ENCODE measurements at places on chromosomes 4 and X. TPM values are rescaled to one million over a fixed set of nuclear protein-coding genes. Genes with fewer than 3 reads are reported as not detected.
A peak's percentile ranks its signal among the peaks of the same experiment; 100 is the strongest.

GRCh38 chr4:10635091-10635490 lies 49.5 kb downstream of the CLNK start:
- DNase-seq, result no peak

GRCh38 chrX:71910986-71911730 lies 513 bp downstream of the NHSL2 start:
- no peak for DNase-seq

DNA sequence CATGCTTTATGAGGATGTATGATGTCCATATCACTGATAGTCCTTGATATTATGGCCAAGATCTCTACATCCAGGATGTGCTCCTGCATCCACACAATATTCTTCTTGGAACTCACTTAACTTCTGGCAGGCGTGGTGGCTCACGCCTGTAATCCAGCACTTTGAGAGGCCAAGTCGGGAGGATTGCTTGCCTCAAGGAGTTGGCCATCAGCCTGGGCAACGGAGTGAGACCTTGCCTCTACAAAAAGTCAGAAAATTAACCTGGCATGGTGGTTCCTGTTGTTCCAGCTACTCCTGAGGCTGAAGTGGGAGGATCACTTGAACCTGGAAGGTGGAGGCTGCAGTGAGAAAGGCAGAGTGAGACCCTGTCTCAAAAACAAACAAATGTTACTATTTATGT lies 2.3 kb upstream of the HNRNPD start:
- DNase-seq, result peak; percentile 3

GRCh38 chr4:57490520-57491255 lies 380.5 kb upstream of the IGFBP7 start:
- DNase-seq, result peak; percentile 16

DNA sequence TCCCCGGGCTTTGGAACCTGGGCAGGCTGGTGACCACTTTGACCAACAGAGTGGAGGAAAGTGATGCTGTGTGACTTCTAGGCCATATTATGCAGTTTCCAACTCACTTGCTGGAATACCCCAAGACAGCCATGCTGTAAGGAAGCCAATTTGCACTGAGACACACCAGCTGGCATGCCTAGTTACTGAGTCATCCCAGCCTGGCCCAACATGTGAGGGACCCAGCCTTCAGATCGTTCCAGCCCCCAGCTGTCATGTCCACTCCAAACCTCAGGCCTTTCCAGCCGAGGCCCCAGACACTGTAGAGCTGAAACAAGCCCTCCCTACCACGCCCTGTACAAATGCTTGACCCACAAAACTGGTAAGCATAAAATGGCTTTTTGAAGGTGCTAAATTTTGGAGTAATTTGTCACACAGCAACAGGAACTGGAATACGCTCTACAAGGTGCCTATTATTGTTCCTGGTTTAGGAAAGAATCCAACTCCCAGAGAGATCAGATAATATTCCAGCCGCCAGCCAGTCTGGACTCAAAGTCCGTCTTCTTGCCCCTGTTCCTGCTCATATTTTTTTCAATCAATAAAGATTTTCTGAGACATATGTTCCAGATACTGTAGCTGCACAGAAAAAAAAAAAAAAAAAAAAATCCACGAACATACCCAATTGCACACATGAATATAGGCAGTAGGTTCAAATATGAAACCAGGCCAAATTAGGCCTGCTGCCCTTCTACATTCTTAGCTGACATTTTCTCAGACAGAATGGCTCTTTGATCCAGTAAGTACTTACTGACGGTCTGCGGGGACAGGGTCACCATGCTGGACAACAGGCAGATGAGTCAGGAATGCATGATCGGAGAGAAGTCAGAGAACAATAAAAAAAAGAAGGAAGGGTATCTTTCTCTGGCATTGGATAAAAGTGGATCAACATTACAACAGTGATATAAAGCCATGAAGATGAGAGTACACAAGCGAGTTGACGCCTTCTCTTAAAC lies 35.1 kb downstream of the SH3KBP1 start:
- peak; percentile 67 for DNase-seq

DNA sequence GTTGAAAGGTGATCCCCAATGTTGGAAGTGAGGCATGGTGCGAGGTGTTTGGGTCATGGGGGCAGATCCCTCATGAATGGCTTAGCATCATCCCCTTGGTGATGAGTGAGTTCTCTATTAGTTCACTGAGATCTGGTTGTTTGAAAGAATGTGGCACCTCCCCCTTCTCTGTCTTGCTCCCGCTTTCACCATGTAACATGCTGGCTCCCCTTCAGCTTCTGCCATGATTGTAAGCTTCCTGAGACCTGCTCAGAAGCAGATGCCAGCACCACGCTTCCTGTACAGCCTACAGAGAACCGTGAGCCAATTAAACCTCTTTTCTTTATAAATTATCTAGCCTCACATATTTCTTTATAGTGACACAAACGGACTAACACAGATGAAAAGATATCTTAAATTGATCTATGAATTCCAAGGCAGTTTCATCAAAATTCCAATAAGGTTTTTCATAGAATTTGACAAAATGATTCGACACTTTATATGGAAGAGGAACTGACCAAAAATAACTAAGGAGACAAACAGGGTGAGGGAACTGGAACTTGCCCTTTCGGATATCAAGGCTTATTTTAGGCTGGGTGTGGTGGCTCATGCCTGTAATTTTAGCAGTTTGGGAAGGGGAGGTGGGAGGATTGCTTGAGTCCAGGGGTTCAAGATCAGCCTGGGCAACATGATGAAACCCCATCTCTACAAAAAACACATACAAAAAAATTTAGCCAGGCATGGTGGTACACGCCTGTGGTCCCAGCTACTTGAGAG lies 56.9 kb upstream of the OGT start:
- no peak for DNase-seq

- DNase-seq, result no peak
These were observed 255.1 kb upstream of the LDB2 start for GRCh38 chr4:17153572-17153971.

- no peak for DNase-seq
These were observed 93.9 kb upstream of the C1QTNF7 start for GRCh38 chr4:15333692-15334633.

DNA sequence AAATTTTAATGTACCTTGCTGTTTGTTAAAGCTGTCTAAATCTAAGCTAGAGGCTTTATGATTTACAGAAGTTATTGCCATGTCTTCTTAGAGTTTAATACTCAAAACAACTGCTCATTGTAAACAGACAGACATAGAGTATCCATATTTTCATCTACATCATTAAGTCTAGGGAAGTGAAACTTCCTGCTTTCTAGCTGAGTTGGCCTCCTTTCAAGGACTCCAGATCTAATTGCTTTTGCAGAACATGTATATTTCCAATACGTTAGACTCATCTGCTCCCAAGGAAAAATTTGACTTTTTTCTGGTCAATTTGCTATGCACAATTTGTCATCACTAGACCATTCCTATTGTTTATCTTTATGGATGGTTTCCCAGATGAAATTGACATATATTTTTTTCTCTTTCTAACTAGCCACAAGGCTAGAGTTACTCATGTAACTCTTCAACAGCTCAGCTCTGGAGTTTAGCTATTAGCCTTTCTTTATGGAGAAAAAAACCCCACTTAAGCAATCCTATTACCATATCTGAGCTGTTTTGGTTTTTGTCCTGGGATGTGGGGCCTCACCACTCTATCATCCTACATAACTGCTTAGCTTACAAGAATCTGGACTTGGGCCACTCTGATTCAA lies 122.9 kb downstream of the PPA2 start:
- no peak for DNase-seq

GRCh38 chrX:9533611-9534010 lies 68.8 kb downstream of the TBL1X start:
- no peak for DNase-seq

GRCh38 chr4:6953751-6954380 lies 44.2 kb downstream of the TBC1D14 start:
- DNase-seq, result no peak

GRCh38 chr4:87838890-87839591 lies 6.3 kb downstream of the MEPE start:
- DNase-seq, result no peak

DNA sequence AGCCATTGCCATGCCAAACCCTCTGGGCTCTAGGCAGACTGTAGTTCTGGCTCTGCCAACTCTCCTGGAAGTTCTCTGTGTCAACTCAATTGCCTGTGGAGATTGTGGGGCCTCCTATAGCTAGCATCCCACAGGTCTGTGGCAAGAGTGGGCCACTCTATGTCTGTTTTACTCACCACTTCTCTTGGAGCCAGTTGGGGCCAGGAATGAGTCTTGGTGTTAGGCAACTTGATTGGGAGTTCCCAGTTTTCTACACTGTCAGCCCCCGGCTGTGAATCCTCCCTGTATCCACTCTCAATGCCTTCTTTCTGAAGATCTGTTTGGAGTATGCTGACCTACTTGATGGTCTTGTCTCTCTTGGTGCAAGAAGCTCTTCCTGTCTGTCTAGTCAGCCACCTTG lies 48.2 kb upstream of the EPGN start:
- no peak for DNase-seq

DNA sequence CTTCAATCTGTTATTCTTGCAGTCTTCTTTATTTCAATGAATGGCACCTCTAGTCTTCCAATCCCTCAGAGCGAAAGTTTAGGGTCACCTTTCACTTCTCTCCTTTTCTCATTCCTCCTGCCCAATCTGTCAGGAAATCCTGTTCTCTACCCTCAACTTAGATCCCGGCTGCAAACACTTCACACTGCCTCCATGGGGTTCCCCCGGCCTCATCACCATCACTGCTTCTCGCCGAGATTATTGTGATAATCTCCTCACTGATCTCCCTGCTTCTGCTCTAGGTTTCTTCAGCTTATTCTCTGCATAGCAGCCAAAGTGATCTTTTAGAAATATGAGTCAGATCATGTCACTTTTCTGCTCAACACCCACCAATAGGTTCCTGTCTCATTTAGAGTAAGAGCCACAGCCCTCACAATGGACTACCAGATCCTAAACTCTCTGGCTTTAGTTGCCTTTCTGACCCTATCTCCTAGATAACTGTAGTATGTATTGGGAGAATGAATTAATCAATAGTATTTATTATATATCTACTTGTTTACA lies 43.6 kb upstream of the TBC1D9 start:
- DNase-seq, result no peak

DNA sequence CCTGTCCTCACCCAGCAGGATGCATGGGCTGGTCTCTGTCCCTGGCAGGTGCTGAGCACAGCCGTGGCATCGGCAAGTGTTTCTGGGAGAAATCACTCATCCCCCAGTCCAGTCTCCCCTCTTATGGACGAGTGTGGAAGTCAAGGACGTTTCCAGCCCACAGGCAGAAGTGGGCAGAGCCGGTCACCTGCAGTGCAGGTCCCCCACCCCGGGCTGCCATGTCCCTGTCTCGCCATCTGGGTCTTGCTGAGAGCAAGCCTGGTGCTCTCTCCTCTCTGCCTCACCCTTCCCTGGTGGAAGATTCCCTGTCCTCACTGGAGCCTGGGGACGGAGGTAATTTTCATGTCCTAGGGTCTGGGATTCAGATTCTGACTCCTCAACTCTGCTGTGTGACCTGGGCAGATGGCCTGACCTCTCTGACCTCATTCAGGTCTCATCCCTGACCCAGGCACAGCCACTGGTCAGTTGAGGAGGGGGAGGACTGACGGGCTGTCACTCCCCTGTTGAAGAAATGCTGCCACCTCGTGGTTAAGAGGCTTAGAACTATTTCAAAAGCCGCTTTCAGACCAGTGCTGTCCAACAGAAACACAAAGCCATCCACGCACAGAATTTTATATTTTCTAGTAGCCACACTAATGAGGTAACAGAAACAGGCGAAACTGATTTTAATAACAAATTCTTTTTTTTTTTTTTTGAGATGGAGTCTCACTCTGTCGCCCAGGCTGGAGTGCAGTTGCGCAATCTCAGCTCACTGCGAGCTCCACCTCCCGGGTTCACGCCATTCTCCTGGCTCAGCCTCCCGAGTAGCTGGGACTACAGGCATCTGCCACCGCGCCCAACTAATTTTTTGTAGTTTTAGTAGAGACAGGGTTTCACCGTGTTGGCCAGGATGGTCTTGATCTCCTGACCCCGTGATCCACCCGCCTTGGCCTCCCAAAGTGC lies 1.8 kb downstream of the CPZ start:
- peak; percentile 55 for DNase-seq

GRCh38 chr4:17811078-17811603 lies 362 bp downstream of the NCAPG start:
- DNase-seq, result peak; percentile 27

DNA sequence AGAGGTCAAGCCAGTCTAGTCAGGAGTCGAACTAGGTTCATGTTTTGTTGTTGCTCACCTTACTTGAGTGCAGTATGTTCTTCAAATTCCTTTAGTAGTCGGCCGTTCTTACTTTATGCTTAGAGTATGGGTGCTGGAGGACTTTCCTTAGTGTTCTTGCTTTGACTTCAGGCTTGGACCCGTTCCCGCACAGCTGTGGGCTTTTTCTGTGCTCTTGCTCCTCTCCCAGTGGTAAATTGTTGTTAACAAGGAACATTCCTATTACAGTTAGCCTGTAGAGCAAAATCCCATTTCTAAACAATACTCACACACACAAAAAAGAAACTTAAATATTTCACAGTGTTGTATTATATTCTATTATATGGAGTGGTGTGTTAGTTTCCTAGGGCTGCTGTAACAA lies 113.5 kb downstream of the RAP1GDS1 start:
- DNase-seq, result no peak

- DNase-seq, result no peak
These were observed 326.8 kb downstream of the PPP4R3C start for GRCh38 chrX:27136325-27136724.

GRCh38 chr4:165630671-165631070 lies 242.4 kb upstream of the TLL1 start:
- DNase-seq, result no peak

GRCh38 chr4:148395771-148396170 lies 46.4 kb downstream of the NR3C2 start:
- DNase-seq, result no peak

GRCh38 chr4:37723067-37723466 lies 36.9 kb upstream of the RELL1 start:
- DNase-seq, result no peak

DNA sequence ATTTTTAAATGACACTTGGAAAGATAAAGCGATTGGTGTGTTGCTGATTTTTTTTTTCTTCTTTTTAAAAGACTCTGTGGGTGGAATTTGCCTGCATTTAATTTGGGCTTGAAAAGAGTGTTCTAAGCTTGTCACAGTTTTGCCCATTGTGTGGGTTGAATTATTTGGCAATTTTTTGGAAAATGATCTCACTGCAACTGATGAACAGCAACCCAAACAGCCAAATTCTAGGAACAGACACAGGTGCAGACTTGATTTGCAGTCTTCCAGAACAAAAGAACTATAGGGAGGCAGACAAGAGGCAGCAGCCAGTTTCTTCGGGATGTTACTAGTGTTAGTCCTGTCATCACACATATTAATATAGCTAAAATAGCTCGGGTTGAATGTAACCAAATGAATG lies 40.5 kb downstream of the CASP6 start:
- DNase-seq, result no peak

DNA sequence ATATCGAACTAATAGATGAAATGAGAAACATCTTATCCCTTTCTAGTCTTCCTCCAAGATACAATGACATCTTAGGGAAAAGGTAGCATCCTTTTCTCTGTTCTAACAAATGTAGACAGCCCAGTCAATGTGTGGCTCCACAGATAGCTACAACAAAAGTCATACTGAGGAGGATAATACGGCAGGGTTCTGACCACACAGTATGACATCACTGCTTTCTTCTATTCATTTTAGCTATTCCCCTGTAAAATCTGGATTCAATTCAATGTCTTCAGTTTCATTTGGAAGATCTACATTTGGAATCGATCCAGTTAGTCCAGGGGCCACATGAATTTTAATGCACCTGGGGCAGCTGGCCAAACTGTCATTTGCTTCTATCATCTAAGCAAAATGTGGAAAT lies 51.4 kb downstream of the ENOX2 start:
- DNase-seq, result no peak

GRCh38 chrX:9182041-9182440 lies 148.1 kb upstream of the FAM9B start:
- DNase-seq, result no peak

The MAGEA2B gene
- total RNA-seq, result not detected

The LGI2 gene
- 0.30 TPM for total RNA-seq

The GAGE2A gene
- total RNA-seq, result not detected

The HPSE gene
- total RNA-seq, result not detected
